ENCODE measurements at places on chromosomes 6 and 20. TPM values are rescaled to one million over a fixed set of nuclear protein-coding genes. Genes with fewer than 3 reads are reported as not detected.
A peak's percentile ranks its signal among the peaks of the same experiment; 100 is the strongest.

Gene ZSCAN23
- 0.13 TPM for polyA plus RNA-seq

Gene NKAPL
- polyA plus RNA-seq = 2.3 TPM

Gene DLK2
- polyA plus RNA-seq = 0.64 TPM

Gene SLC13A3
- polyA plus RNA-seq = 4.2 TPM

Gene CARMIL1
- polyA plus RNA-seq = 9.2 TPM

Gene TTBK1
- polyA plus RNA-seq = 0.95 TPM

Gene FLRT3
- 2.6 TPM for polyA plus RNA-seq

Gene C20orf202
- 0.17 TPM for polyA plus RNA-seq

Gene BTNL2
- not detected for polyA plus RNA-seq

Gene C6orf15
- not detected for polyA plus RNA-seq

Gene SLC17A1
- polyA plus RNA-seq = not detected

GRCh38 chr6:170179616-170180324 lies 111.1 kb downstream of the DLL1 start:
- no peak for DNase-seq
- H3K27me3 ChIP-seq = no peaks in the 10 kb centered on the region
- H3K36me3 ChIP-seq = no peaks in the 10 kb centered on the region

GRCh38 chr6:6717953-6718352 lies 129.4 kb downstream of the LY86 start:
- no peak overlapping the region for H3K4me3 ChIP-seq
- no peaks in the 10 kb centered on the region for H3K27me3 ChIP-seq
- DNase-seq = no peak
- H3K27ac ChIP-seq = peak overlapping the region; percentile 29

DNA sequence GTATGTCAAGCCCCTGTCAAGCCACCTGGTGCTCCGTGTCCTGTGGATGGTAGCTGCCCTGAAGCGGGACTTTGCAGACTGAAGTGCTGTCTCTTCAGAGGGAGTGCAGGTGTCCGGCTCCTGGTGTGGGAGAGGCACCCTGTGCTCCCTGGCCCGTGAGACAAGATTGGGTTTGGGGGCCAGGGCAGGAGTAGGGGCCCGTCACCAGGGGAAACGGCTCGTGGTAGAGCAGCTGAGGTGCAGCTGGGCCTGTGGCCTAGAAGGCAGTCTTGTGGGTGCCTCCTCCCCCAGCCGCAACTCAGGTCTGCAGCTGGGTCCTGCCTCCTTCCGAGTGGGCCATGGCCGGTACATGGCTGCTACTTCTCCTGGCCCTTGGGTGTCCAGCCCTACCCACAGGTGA lies at the start of gene PTCRA:
TSS of gene PTCRA (plus strand) at position 322 of the 400 bp plus-strand sequence. CDS start at position 339, 17 bp downstream.
- H3K4me1 ChIP-seq = peaks cover 7% of the 10 kb centered on the region
- no peaks in the 10 kb centered on the region for H3K36me3 ChIP-seq
- no peaks in the 10 kb centered on the region for H3K27me3 ChIP-seq
- no peak within 1 kb of the TSS for H3K27ac ChIP-seq
- H3K4me3 ChIP-seq = no peak within 1 kb of the TSS

DNA sequence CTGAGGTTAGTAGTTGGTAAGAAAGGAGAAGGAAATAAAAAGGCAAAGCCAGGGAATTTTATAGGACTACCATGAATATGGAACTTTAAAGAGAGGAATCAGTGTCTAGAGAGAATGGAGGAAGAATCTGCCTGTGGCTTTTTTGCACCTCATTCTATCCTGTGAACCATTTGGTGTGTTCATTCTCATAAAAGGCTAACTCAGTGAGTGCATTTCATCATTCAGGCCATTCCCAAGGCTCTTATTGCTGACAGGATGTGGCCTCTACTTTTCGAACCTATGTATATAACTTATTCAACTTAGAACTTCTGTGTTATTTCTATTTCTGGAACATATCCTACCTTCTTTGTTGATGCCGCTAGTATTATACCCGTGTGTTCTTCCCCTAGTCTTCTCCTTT lies 27.1 kb downstream of the HSF2 start:
- no peaks in the 10 kb centered on the region for H3K27me3 ChIP-seq
- no peak overlapping the region for H3K4me3 ChIP-seq
- H3K27ac ChIP-seq = no peak overlapping the region
- H3K36me3 ChIP-seq = no peaks in the 10 kb centered on the region
- no peak for DNase-seq
- peaks cover 8% of the 10 kb centered on the region for H3K4me1 ChIP-seq

- peaks cover 4% of the 10 kb centered on the region for H3K27me3 ChIP-seq
- no peak overlapping the region for H3K27ac ChIP-seq
- DNase-seq = no peak
These were observed 268.3 kb upstream of the ARID1B start for GRCh38 chr6:156508923-156509322.

DNA sequence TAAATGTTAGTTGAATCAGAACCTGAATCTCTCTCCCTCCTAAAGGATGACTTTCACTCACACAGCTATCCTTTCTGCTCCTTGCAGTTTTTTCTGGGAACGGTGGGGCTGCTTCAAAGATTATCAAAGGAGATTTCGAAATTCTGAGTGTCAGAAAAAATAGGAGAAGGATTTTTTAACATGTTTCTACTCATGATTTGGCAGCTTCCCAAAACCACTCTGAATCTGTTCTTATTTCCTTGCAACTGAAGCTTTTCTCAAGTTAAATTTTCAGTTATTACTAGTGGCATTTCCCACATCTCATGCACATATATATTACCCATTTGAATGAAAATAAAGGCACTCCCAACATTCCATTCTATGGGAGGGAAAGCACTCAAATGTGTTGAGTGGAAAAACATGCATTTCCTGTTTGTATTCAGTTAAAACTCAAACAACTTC lies 123.6 kb downstream of the LCA5 start:
- no peaks in the 10 kb centered on the region for H3K36me3 ChIP-seq
- no peak overlapping the region for H3K27ac ChIP-seq
- H3K4me3 ChIP-seq = no peak overlapping the region
- no peaks in the 10 kb centered on the region for H3K27me3 ChIP-seq

GRCh38 chr6:29745386-29745785 lies 22.2 kb downstream of the HLA-F start:
- no peak overlapping the region for H3K4me3 ChIP-seq
- H3K36me3 ChIP-seq = no peaks in the 10 kb centered on the region
- DNase-seq = no peak
- H3K4me1 ChIP-seq = peaks cover 14% of the 10 kb centered on the region
- no peaks in the 10 kb centered on the region for H3K27me3 ChIP-seq

- H3K36me3 ChIP-seq = no peaks in the 10 kb centered on the region
- DNase-seq = no peak
- peaks cover 8% of the 10 kb centered on the region for H3K4me1 ChIP-seq
These were observed 84.2 kb downstream of the TRERF1 start for GRCh38 chr6:42367353-42368011.

DNA sequence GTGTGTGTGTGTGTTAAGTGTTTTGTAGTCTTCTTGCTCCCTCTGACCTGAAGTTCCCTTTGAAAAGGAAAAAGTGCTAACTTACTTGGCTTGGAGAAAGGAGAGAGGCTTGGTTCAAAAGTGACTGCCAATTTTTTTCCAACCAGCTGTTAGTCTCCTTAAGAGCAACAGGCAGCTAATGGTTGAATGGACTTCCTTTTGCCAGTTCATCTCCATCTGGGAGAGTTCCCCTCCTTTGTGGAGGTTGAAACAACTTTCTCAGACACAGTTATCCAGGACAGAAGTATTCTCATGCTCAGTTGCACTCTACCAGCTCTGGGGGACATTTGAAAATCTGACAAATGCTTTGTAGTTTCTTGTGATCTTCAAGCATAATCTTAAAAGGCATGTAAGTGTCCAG lies 4.5 kb downstream of the RIPOR2 start:
- no peaks in the 10 kb centered on the region for H3K27me3 ChIP-seq
- H3K36me3 ChIP-seq = no peaks in the 10 kb centered on the region
- no peak for DNase-seq

DNA sequence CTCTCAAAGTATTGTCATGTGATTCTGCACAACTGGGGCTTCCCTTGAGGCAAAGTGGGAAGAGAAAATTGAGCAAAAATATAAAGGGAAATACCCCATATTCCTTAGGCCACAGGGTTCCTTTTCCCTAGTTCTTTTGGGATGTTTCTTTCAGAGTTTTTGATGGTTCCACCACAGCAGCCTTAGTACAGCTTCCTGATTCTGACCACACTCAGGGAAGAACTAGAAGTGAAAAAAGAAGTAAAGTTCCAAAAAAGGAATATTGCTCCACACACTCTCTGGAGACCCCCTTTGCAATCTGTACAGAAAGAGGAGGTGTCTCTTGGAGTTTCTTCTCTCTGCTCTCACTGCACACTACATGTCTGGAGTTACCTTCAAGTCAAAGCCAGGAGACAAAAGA lies 27.9 kb upstream of the HLA-DQA2 start:
- no peak for DNase-seq
- no peaks in the 10 kb centered on the region for H3K27me3 ChIP-seq
- no peaks in the 10 kb centered on the region for H3K36me3 ChIP-seq

GRCh38 chr6:147248859-147249258 lies 44.6 kb downstream of the STXBP5 start:
- DNase-seq = no peak
- H3K36me3 ChIP-seq = no peaks in the 10 kb centered on the region
- H3K27me3 ChIP-seq = no peaks in the 10 kb centered on the region

- H3K27ac ChIP-seq = no peak overlapping the region
- H3K4me1 ChIP-seq = no peaks in the 10 kb centered on the region
- no peak for DNase-seq
- H3K36me3 ChIP-seq = no peaks in the 10 kb centered on the region
These were observed 454.9 kb upstream of the JARID2 start for GRCh38 chr6:14790976-14791375.

- H3K4me3 ChIP-seq = no peak within 1 kb of the TSS
- H3K27me3 ChIP-seq = peaks cover 13% of the 10 kb centered on the region
- no peaks in the 10 kb centered on the region for H3K4me1 ChIP-seq
- no peak within 1 kb of the TSS for H3K27ac ChIP-seq
- no peak for DNase-seq
These were observed at the start of gene WFDC10B for GRCh38 chr20:45704969-45705637. WFDC10B (minus strand) TSS chr20:45705019; CDS start chr20:45685992, 19,027 bp downstream.

DNA sequence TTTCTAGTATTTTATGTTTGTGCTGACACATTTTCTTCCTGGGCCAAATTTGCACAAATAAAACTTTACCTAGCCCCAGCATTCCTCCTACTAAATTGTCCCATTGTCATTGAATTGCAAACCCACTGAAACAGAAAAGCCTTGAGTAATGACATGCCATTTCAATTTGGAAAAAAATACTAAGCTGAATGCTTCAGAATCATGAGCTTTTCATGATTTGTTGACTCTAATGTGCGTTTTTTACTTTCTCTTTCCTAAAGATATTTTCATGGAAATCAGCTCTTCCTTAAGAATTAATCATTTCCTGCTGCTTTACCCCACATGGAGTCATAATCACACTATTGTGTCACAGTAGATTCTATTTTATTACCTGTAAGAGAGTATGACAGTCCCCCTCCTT lies 47.4 kb downstream of the TRDN start:
- H3K27ac ChIP-seq = no peak overlapping the region
- no peaks in the 10 kb centered on the region for H3K4me1 ChIP-seq
- no peak overlapping the region for H3K4me3 ChIP-seq
- DNase-seq = no peak
- no peaks in the 10 kb centered on the region for H3K27me3 ChIP-seq

DNA sequence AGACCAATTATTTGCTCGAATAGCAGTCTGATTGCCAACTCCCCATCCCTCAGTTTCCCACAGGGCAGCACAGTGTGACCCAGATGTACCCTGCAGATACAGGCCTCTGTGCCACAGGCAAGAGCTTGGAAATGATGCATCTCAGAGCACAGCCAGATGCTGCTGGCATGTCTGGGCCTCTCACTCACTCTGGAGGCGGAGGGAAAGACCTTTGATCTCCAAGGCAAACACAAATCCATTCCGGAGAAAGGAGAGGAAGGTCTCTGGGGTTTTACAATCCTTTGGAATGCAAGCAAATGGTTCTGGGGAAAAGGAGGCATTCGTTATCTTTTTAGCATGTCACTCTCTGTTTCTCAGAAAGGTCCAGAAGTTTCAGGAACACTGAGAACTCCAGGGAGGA lies 74.2 kb downstream of the RIOK1 start:
- H3K36me3 ChIP-seq = no peaks in the 10 kb centered on the region
- no peak overlapping the region for H3K27ac ChIP-seq
- no peak overlapping the region for H3K4me3 ChIP-seq
- DNase-seq = no peak

- H3K4me1 ChIP-seq = no peaks in the 10 kb centered on the region
- DNase-seq = no peak
- H3K4me3 ChIP-seq = no peak overlapping the region
- no peaks in the 10 kb centered on the region for H3K27me3 ChIP-seq
- no peak overlapping the region for H3K27ac ChIP-seq
These were observed 75.0 kb downstream of the BCKDHB start for GRCh38 chr6:80181352-80182081.

DNA sequence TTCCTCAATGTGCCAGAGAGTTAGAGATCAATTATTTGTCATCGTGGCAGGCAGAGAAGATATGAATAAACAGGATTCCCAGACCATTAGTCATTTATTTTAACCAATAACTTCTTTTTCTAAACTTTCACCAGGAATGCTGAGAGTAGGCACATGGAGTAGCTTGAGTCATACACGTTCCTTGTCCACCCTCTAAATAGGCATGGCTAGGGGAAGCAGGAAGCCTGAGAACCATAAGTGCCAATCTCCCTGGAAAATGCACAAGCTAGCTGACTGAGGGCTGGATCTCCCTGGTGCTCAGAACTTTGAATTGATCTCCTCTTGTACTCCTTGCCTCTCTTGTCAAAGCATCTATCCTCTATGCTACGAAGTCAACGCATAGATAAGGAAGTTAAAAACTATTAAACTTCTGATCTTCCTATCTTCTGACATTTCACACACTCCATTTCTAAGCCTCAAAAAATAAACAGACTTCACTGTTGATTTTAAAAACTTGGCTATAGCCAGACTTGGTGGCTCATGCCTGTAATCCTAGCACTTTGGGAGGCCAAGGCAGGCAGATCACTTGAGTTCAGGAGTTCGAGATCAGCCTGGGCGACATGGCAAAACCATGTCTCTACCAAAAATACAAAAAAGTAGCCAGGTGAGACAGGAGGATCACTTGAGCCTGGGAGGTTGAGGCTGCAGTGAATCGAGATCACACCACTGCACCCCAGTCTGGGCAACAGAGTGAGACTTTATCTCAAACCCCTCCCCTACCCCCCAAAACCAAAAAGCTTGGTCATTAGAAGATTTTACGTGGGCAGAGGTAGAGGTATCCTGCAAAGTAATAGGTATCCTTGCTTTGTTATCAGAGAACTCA lies 11.8 kb downstream of the ADTRP start:
- no peak overlapping the region for H3K4me3 ChIP-seq
- H3K4me1 ChIP-seq = peaks cover 20% of the 10 kb centered on the region
- H3K27me3 ChIP-seq = no peaks in the 10 kb centered on the region
- H3K36me3 ChIP-seq = no peaks in the 10 kb centered on the region
- peak overlapping the region; percentile 69 for H3K27ac ChIP-seq
- DNase-seq = peak; percentile 60

DNA sequence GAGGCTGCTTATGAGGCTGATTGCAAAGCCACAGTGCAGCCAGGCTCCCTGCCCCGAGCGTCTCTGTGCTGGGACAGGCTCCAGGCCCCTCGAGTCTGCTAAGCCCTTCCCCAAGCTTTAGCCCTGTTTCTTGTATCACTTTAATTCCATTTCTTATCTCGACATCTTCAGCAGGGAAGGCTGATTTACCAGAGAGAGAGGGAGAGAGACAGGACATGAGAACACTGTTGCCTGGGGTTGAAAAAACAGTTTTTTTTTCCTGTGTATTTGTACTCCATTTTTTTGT lies 386.5 kb downstream of the SMOC2 start:
- no peaks in the 10 kb centered on the region for H3K27me3 ChIP-seq
- no peak overlapping the region for H3K4me3 ChIP-seq
- no peaks in the 10 kb centered on the region for H3K4me1 ChIP-seq
- no peak for DNase-seq

GRCh38 chr6:156662025-156662445 lies 115.1 kb upstream of the ARID1B start:
- no peak overlapping the region for H3K27ac ChIP-seq
- no peaks in the 10 kb centered on the region for H3K27me3 ChIP-seq
- DNase-seq = peak; percentile 30
- no peak overlapping the region for H3K4me3 ChIP-seq
